AG20443 (cell line): ENCODE measurements at places on chromosomes 3 and 15.

- no peak for DNase-seq
Measured at GRCh38 chr15:65374821-65375401, 2.9 kb downstream of the IGDCC3 start.

DNA sequence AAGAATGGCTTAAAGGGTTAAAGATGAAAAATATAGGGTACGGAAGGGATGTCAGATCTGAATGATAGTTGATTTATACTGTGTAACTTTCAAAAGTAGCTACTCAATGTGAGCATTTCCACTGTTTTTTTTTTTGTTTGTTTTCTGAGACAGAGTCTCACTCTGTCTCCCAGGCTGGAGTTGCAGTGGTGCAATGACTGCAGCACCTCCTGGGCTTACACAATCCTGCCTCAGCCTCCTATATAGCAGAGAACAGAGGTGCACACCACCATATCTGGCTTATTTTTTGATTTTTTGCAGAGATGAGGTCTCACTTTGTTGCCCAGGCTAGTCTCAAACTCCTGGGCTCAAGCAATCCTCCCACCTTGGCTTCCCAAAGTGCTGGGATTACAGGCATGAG, 9.9 kb upstream of the PXK start:
- no peak for DNase-seq

- no peak for DNase-seq
Measured at GRCh38 chr3:146581951-146582467, 23.1 kb downstream of the PLSCR5 start.

GRCh38 chr3:36653095-36653494, 111.3 kb downstream of the DCLK3 start:
- peak; percentile 27 for DNase-seq

DNA sequence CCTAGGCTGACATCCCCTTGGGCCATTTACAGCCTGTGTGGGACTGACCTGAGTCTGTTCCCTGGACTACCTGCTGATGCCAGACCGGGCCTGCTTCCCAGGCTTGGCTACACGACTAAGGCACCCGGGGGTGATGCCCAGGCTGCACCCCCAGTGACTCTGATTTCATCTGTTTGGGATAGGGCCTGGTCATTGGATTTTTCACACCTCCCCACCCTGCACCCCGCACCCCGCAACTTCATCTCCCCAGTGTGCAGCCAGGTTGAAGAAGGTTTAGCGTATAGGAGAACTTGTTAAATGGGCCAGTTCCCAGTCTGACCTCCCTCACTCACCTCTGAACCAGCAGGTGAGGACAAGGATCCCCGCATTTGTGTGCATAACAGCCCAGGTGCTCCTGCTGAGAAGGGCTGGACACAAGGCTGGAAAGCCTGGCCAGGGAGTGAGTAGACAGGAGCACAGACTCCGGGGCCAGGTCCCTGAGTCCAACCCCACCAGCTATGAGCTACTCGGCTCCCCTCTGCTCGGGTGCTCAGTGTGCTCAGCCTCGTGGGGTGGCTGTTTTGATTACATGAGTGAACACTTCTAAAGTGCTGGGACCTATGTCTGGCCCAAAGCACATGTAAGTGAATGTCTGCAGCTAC, 18.5 kb downstream of the SLC6A20 start:
- no peak for DNase-seq

- DNase-seq, result no peak
Measured at GRCh38 chr15:25652704-25653103, 210.4 kb downstream of the ATP10A start.

GRCh38 chr3:179432451-179432850, 18.8 kb downstream of the GNB4 start:
- no peak for DNase-seq

DNA sequence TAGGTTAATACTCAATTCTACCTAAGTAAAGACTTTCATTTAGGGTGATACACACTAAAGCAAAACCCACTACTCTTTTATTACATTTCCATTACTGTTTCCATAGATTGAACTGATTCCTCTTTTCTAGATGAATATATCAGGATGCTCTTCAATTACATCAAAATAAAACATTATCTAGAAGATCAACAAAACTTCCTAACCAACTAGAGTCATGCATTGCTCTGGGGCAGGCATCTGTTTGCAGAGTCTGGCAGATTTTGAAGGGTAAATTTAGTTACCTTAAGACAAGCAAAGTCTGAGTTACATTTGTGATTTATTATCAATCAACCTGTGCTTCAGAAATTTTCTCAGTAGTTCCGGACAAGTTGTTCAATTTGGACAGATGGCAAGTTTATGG, 117.1 kb downstream of the NEK11 start:
- no peak for DNase-seq

GRCh38 chr3:24377218-24377993, 117.2 kb downstream of the THRB start:
- DNase-seq, result no peak

DNA sequence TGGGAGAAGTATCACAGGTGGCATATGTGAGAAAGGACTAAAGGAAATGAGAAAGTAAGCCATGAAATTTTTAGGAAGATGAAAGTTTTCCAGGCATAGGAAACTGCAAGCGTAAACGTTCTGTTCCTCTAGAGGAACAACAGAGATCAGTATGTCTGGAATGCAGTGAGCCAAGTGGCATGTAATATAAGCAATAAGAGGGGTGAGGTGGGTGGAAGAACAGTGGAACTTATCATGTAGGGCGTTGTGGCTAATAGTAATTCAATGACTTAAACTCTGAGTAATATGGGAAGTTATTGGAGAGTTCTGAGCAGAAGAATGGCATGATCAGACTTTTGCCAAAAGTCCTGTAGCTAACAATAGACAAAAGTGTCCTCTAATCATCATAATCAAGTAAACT, 902.9 kb downstream of the EPHA3 start:
- no peak for DNase-seq
